Mucosa of descending colon (tissue), 3 donors: ENCODE measurements at places on chromosomes 16 and 17.

DNA sequence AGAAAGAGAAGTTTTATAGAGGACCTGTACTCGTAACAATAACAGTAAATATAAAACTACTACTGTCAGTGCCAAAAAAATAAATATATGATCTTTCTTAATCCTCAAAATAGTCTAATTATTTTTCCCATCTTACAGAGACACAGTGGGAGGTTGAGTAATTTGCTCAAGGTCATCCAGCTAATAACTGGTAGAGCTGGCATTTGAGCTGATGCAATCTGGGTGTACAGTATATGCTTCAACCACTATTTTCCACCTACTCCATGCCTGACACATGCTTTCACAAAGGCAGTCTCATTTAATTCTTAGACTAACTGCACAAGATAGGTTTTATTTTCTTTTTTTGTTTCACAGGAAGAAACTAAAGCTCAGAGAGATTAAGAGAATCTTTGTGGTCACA lies 33.6 kb downstream of the PIGL start:
- no peak for DNase-seq

- DNase-seq = no peak
Observed at GRCh38 chr16:34801875-34802274, 1342.5 kb downstream of the TP53TG3F start.

- no peak for DNase-seq
Observed at GRCh38 chr17:10648956-10649355, 8.2 kb downstream of the MYH3 start.

- DNase-seq = peak; percentile 85
Observed at GRCh38 chr17:50055426-50056216, at the start of gene ITGA3. TSS of gene ITGA3 (plus strand) at chr17:50056110. CDS start at chr17:50056440, 330 bp downstream.

DNA sequence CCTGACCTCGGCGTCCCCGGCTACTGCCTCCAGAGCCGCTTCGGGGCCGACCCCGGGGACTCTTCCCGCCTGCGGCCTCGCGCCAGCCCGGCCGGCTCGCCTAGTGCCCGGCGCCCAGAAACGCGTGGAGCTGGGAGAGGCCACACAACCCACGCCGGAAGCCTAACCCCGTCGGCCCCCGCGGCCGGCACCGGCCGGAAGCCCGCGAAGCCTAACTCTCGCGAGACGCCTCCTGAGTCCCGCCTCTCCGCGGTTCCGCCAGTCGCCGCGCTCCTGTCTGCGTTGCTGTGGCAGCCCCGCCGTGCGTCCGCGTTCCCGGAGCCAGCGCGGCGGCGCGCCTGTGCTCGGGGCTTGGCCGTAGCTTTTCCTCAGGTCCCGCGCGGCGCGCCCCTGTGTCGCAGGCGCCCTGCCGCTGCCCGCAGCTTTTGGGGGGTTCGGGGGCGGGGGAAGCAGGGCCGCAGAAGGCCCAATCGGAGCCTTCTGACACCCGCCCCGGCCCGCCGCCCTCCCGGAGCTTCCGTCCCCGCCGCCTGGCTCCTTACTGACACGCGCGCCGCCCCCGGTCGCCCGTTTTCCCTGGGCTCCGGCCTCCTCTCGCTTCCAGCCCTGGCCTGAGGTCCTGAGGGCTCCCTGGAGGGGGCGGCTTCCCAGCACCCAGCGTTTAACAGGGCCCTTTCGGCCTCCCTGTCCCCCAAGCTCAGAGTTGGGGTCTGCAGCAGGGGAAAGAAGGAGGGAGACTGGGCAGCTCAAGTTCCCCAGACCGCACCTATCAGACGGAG lies 21.7 kb downstream of the NPTX1 start:
- peak; percentile 98 for DNase-seq

GRCh38 chr16:86338403-86339115 lies 171.8 kb upstream of the FOXF1 start:
- no peak for DNase-seq

DNA sequence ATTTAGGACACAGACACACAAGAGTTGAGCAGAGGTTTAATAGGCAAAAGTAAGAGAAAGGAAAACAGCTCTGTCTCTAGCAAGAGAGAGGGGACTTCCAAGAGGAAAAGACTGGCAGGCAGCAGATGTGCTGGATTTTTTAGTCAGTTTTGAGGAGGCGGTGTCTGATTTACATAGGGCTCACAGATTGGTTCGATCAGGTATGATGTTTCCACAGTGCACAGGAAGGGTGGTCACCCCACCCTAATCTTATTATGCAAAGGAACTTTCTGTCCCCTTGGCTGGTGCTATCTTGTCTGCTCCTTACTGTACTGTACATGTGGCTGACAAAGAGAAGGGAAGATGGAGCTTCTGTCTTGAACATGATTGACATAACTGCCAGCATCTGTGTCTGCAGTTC lies 25.3 kb downstream of the BFAR start:
- no peak for DNase-seq

DNA sequence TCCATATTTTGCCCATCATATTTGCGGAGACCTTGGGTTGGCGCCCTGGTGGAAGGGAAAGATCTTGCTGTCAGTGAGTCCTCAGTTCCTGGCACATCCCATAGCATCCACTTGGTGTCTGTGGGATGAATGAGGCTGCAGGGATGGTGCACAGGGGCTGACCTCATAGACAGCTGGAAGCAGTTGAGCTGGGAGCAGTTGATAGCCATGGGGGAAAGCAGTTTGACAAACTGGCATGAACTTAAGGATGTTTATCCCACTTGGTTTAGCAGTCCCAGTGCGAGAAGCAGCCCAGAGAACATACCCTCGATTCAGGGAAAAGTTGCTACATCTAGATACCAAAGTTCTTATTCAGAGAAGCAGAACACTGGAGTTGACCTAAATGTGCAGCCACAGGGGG lies 80.7 kb downstream of the SNX29 start:
- no peak for DNase-seq

DNA sequence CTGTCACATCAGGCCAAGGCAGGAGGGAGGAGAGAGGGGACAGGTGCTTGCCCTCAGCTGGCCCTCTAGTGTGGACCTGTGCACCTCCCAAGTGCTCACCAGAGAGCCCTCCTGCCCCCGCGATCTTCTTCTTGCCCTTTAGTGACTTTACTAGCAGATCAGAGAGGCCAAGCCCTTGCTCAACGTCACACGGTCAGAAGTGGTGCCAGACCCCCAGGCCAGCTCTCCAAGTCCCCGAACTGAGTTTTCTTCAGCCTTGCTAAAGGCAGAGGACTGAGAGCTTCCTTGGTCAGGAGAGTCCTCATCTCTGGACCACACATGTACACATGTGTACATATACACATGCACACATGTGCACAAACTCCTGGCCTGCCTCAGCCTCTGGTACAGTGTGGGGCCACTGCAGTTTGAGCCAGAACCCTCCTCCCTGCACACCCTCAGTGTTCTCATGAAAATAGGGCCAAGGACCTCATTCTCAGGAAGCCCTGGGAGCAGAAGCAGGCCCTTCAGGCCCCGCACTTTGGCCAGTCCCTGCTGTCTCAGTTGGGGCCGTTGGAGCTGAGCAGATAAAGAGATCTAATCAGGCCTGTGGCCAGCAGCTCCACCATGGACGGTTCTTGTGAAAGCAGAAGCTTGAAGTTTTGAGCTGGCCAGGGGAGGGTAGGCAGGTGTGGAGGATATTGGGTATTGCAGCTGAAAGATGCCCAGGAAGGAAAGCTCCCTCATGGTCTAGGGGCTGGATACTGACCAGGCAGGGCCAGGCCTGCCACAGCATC lies 7.4 kb upstream of the EPX start:
- DNase-seq = no peak
